Activated naive CD4-positive, alpha-beta T cell treated with Interleukin-2 at 50 U/mL for 16 hours (primary cell): ENCODE measurements at places on chromosomes 5 and 9.

- DNase-seq: no peak
These were observed 122.5 kb downstream of the CETN3 start for GRCh38 chr5:90287036-90287435.

- DNase-seq: no peak
These were observed 33.7 kb downstream of the DNAH5 start for GRCh38 chr5:13910637-13911288.

- no peak for DNase-seq
These were observed 170.5 kb downstream of the EPB41L4A start for GRCh38 chr5:112248623-112249022.

DNA sequence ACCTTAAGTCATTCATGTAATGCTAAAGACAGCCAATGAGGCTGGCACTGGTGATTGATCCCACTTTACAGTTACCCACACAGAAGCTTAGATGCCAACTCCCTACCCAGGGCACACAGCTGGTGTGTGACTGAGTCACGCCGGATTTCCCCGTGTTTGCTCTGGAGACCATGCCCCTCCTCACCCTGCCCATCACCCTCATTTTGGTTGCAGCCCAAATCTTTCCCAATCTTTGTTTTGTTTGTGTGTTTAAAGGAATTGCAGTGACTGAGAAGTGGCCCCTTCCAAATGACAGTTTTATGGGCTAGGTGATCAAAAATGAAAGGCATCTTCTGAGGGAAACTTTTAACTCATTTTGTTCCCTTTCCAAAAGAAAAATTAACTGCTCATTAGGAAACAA, 10.9 kb downstream of the FBXL7 start:
- DNase-seq: no peak

DNA sequence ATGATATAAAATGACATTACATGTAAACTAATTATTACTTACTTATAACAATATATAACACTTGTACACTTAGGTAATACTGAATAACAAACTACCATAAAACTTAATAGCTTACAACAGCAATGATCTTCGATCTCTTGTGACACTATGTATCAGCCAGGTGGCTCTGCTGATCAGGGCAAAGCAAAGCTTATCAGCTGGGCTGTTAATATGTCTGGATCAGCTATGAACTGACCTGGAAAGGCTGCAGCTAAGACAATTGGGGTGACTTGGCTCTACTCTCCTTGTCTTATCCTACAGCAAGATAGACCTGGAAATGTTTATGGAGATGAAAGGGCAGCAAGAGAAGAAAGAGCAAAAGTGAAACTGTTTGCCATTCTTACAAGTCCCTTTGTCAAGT, 511.3 kb downstream of the TLR4 start:
- no peak for DNase-seq

DNA sequence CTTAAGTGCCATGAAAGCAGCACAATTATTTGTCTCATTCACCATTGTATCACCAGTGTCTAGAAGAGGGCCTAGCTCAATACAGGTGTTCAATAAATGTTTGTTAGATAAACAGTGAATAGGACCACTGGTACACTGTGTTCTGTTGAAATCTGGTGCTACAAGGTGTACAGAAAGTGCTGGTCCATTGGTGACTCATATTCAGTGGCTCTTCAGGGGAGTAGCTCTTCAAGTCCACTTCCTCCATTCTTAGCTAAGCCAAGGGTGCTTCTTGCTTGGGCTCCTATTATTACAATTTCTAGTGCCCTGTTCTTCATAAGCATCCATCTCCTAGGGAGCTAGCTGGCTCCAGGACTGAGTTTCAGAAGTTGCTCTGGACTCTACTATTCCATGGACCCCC, 6.4 kb upstream of the FCHO2 start:
- no peak for DNase-seq

GRCh38 chr9:114737118-114737517, 55.1 kb upstream of the TEX48 start:
- DNase-seq: peak; percentile 39

- DNase-seq: peak; percentile 56
These were observed 849 bp upstream of the RGMB start for GRCh38 chr5:98772415-98773213.

DNA sequence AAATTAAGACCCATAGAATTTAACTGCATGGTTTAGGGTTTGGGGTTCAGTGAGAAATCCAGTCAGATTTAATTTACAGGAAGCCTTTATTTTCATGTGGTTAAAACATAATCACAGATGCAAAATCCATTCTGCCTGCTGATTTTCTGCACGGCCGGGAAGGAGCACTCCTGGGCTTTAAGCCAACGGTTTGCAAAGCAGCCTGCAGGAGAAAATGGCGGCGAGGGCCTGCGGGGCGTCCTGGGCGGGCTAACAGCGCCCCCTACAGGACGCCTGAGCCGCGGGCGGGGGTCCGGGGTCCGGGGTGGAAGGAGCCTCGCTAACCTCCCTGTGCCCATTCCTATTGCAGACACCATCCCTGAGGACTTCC, 47.6 kb downstream of the THBS4 start:
- no peak for DNase-seq

GRCh38 chr9:131695836-131696460, 43.9 kb downstream of the RAPGEF1 start:
- DNase-seq: no peak

DNA sequence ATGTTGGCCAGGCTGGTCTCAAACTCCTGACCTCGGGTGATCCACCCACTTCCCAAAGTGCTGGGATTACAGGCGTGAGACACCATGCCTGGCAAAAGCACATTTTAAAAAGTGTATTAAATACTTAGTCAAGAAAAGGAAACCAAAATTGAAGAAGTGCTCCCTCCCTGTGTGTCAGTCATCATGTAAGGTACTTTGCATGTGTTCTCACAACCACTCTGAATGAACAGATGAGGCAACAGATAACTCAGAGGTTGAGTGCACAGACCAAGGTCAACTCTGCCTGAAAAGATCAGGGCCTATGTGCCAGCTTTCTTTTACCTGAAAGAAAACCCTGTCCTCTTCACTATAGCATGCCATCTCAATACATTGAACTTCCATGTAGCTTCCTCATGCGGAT, 289.7 kb downstream of the MRPS30 start:
- no peak for DNase-seq

- no peak for DNase-seq
These were observed 358.1 kb downstream of the CDK5RAP2 start for GRCh38 chr9:120221844-120222243.

DNA sequence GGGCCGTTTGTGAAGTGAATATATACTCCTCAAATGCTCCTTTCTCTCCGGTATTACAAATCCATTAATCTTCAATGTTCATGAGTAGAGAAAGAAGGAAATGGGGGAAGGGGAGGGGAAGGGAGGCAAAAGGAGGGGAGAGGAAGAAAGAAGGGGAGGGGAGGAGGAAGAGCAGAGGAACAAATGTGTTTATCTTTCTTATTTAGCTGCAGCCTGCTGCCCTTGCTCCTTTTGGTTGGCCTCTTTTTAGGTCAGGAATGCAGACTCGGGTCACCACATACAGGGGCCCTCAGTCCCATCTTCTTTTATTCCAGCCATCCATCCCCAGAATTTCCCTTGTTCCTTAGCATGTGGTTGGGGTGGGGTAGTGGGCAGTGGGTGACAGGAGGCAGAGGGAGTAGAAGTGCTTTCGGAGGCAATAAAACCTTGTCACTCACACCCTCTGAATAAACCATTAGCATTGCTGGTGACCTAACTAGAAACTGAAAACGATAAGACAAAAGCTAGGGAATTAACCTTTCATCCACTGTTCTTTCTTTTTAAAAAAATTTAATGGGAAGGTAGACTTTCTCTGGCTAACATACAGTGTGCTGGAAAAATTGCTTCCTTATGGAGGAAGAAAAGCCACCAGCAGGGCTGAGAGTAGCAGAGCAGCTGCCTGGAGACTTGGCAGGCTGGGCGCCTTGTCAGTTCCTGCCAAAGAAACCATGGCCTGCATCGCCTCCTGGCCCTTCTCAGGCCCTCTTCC, 16.8 kb upstream of the PRLR start:
- no peak for DNase-seq

GRCh38 chr5:178415353-178415752, 174.8 kb downstream of the COL23A1 start:
- no peak for DNase-seq

DNA sequence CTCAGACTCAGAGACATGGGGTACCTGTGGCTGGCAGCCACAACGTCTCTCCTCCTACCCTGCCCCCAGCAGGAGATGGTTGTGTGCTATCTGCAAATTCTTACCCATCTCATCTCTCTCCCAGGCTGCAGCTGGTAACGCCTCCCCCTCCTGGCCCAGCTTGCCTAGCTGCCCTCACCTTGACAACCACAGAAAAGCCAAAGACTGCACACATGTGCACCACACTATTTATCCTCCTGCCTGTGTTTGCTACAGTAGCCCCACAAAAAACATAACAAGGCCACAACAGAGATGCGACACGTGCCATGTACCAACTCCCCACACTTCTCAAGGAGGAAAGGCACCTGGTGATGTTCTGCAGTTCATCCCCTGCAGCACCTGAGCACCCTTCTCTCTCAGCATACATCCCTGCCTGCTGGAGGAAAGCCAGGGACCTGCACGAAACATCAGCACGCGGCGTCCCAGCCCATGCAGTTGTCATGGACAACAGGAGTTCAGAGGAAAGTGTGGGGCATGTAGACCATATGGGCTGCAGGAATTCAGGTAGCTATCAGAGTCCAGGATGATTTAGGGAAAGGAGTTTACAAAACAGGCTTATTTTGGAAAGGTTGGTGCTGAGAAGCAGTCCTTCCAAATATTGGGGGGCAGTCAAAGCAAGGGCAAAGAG, 168.7 kb downstream of the C5orf15 start:
- DNase-seq: no peak

- no peak for DNase-seq
These were observed 209.5 kb downstream of the CD180 start for GRCh38 chr5:66987126-66987525.

DNA sequence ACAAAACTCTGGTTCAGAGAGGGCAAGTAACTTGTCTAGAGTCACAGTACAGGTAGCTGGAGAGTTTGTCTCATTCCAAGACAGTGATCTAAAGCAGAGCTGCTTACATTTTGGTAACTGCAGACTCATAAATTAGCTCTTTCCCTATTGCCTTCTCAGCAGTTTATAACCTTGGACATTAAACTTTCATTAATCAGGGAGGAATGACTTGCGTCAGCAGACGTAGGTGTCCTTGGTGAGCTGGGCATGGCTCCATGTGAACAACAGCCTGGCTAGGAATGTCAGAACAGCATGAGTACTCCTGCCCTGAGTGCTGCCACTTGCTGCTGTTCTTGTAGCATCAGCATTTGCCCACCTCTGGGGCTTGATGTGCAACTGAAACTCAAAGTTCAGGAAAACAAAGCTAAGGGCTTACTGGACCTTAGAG, 2.2 kb upstream of the ALDOB start:
- no peak for DNase-seq

- DNase-seq: no peak
These were observed 235.7 kb upstream of the ADAMTSL1 start for GRCh38 chr9:18238254-18238653.

DNA sequence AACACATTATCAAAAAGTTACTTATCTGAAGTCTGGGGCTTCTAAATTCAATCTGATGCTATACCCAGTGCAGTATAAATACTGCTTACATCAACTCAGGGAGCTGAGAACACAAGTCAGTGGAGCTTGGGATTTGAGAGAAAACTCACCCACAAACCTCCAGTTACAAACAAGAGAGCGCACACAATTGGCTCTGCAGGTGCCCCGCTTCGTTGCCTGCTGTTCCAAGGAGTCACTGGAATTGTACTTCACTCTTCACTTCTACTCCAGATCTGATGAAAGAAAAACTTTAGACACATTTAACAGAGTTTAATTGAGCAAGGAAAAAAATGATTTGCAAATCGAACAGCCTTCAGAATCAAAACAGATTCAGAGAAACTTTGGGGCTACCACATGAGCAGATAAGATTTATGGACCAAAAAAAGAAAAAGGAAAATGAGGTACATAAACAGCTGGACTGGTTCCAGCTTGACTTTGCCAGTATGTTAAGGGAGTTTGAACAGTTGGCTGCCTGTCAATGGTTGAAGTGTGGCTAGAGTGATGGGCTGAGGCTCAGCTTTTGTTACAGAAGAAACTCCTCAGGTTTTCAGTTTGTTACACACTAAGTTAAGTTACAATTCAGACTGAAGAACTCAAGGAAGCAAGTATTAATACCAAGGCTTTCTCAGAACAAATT, 156.6 kb downstream of the AOPEP start:
- DNase-seq: no peak

GRCh38 chr5:32319926-32320543, 7.3 kb upstream of the MTMR12 start:
- no peak for DNase-seq

GRCh38 chr5:158977642-158978041, 122.1 kb downstream of the EBF1 start:
- no peak for DNase-seq

GRCh38 chr5:118968406-118968911, 19.9 kb downstream of the DTWD2 start:
- DNase-seq: no peak

DNA sequence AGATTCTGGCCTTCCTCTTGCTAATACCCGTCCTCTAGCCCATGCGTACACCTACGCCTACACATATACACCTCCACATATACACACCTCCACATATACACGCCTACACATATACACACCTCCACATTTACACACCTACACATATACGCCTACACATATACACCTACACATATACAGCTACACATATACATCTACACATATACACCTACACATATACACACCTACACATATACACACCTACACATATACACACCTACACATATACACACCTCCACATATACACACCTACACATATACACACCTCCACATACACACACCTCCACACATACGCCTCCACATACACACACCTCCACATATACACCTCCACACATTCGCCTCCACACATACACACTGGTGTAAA, 27.2 kb downstream of the AK3 start:
- no peak for DNase-seq

DNA sequence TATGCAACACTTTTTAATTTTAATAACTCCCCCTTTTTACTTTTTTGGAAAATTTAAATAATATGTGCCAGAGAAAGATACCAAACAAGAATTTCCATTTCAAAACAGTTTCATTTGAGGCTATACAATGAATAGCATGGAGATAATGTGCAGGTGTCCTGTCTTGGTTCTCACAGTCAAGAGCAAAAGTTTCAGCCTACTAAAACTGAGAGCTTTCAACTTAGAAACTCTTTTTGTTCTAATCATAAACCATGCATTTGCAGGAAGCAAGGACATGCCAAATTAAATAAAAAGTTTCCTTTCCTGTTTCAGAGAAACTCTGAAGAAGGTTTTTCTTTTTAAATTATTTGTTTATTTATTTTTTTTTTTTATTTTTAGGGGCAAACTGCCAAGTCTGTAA, 1165.6 kb upstream of the SEMA6A start:
- no peak for DNase-seq

DNA sequence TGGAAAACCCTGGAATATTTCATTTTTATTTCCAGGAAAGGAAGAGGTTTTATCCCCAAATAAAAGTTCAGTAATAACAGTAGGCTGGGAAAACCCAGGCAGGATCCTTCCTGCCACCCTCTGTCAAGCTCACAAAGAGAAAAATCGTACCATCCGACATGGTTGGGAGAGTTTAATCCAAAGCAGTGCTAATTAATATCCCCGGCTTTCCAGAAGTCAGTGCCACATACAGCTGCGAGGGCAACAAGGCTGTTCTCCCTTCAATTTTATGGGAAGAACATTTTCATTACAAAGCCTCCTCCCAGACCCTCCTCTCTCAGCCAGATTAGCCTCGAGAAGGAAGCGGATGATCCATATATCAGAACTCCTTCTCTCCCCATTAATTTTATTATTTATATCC, 95.5 kb downstream of the PAX5 start:
- no peak for DNase-seq

GRCh38 chr5:29037716-29038115, 1999.3 kb upstream of the CDH9 start:
- DNase-seq: no peak
